Cardiac fibroblast (primary cell): ENCODE measurements at places on chromosomes 5 and 9.

DNA sequence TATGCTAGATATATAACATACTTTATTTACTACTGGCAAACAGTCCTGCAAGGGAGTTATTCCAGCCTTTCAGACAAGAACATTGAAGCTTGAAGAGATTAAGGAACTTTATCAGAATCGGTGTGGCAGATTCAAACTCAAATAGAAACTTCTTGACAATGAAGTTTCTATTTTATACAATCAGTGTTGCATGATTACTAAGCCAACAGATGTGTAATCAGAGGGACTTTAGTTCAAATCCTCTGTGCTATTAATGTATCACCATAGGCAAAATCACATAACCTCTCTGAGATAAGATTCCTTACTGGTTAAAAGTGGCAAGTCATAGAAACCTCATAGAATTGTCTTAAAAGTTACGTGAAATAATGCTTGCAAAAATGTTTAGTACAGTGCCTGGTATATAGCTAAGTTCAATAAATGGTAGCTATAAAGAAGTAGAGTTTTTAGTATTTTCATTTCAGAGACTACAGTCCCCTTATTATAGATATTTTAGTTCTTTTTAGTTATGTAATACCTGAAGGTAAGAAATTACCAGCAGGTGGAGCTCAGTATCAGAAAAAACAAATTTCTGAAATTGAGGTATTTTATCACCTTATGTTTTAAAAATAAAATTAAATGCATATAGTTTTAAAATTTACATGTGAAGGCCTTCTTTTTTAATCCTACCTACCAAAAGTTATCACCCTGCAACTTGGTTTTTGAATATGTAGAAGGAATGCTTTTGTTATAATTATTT, 172.1 kb downstream of the FER start:
- no peak for DNase-seq

GRCh38 chr5:132223861-132224260, 3.8 kb downstream of the P4HA2 start:
- DNase-seq, result no peak

- peak; percentile 92 for DNase-seq
Measured at GRCh38 chr5:108650997-108651396, 96.7 kb upstream of the FER start.

GRCh38 chr5:180133551-180133950, 62.0 kb upstream of the RNF130 start:
- no peak for DNase-seq

DNA sequence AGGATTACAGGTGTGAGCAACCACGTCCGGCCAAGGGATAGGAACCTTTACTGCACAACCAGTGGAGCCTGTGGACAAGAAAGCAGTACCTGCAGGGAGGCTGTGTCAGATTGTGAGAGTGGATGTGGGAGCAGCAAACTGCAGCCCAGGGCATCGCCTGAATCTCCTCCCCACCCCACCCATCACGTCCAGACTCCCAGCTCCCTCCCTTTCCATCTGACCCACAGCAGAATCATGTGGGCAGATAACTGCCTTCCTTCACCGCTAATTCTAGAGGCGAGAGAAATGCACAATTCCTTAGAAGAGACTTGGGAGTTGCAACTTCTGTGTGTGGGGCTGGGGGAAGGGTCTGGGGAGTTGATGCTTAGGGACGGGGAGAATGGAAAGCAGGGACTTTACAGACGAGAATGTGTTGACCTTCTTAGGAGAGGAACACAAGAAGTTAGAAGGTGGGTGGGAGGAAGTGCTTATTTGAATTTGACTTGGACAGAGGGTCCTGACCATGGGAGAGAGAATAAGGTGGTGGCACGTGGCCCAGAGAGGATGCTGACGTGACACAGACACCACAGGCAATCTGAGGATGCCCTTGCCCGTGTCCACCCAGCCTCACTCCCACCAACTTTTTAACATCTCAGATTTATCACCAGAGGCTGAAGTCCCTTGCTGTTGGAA, 4.5 kb upstream of the LCP2 start:
- DNase-seq, result no peak

DNA sequence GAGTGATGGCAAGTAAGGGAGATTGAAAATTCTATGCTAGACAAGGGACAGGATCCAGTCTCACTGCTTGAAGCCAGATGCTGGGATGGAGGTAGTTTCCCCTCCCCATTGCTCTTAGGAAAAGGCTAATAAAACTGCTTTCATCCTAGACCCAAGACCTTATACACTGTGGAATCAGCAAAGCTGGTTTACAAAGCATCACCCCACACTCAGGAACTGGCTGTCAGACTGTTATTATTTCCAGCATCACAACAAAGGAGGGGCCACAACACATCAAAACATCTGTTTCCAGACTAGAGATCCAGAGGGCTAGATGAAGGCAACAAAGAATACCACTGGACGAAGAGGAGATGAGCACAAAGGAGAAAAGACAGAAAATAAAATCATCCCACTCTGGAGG, 364.6 kb upstream of the PTGER4 start:
- no peak for DNase-seq

- no peak for DNase-seq
Measured at GRCh38 chr5:62727861-62728260, 149.2 kb downstream of the LRRC70 start.

DNA sequence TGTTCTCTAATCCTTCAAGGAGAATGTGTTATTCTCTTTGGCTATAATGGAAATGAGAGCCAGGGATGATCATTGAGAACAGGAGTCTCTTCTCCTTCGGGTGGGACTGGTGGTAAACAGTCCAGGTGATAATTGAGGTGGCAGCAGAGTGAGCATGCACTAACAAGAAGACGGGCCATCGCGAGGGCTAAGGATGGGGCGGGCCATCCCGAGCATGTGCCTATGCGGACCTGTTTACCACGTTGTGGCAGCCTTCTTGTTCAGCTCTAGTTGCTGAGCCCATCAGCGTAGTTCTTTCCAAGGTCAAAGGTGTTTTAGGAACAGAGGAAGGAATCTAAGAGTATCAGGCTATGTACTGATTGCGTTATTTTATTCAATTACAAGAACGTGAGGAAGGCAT, 180.1 kb downstream of the SMARCA2 start:
- no peak for DNase-seq

DNA sequence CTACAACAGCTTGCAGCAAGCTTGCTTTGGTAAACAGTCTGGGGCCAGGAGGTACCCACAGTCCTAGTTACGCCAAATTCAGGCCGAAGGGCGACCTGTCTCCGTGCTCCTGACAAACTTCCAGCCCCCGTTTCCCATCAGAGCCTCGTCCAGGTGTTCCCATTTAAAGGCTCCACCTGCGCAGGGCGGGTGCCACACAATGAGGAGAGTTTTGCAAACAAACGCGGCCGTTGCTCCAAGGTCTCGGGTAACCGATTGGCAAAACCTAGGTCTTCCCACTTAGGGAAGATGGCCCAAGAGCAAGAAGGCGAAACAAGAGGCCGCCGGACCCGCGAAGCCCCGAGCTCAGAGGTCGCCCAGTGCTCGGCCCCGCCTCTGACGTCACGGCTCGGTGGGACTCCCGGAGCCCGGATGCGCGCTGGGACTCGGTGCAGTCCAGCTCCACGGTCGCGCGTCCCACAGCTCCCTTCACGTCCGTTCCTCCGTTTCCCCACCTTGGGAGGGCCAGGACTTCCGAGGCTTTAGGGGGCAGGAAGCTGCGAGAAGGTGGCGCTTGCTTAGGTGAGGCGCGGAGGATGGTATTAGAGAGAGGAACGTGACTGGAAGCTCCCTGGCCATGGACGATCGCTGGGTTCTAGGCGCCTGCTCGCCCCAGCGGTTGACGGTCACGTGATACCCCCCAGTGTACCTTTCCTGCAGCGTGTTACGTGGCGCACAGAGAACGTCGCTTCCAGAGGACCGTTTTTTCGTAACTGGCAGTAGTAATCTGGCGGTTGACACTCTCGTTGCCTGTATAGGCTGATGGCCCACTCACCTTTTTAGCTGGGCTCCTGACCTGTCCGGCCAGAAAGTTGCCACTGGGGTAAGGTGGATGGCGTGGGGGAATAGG, 41.8 kb upstream of the KDM4C start:
- peak; percentile 33 for DNase-seq

DNA sequence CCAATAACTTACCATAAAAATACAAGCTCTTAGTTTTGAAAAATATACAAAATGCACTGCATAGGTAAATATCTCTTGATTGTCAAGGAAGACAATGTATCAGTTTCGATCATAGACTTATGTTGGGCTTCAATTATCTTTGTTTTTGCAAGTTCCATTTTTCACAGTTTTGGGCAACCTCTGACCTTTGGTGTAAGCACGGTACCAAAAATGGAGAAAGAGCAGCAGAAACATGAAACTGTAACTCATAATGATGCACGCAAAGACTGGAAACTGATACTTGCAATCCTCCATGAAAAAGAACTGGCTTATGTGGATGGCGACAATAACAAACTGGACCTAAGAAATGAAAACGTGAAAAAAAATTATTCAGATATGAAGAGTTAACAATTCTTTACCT, 54.5 kb upstream of the DEPDC1B start:
- DNase-seq, result no peak
